ENCODE measurements at places on chromosomes 4 and X.

DNA sequence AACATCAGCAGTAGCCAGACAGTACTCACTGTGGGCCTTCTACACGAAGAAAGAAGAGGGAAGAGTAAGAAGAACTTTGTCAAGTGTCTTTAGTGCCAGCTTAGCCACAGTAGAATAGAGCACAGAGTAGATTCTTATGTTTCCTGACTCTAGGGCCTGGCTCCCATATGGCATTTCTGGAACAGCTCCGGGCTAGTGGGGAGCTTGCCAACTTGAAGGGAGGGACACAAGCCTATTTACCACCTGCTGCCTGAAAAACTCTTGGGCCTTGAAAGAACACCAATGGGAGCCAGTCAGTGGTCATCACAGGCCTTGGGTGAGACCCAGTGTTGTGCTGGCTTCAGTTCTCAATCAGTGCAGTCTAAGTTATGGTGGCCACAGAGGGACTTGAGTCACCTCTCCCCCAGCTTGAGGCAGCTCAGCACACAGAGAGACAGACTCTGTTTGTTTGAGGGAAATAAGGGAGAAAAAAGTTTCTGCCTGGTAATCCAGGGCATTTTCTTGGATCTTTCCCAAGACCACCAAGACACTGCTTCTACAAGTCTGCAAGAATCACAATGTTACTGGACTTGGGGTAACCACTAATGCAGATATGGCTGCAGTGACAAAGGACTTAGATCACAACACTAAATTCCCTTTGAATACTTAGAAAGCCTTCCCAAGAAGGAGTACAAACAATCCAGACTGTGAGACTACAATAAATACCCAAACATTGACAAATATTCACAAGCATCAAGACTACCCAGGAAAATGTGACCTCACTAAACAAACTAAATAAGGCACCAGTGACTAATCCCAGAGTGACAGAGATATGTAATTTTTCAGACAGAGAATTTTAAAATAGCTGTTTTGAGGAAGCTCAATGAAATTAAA lies 261.0 kb upstream of the NDST3 start:
- no peak for DNase-seq

DNA sequence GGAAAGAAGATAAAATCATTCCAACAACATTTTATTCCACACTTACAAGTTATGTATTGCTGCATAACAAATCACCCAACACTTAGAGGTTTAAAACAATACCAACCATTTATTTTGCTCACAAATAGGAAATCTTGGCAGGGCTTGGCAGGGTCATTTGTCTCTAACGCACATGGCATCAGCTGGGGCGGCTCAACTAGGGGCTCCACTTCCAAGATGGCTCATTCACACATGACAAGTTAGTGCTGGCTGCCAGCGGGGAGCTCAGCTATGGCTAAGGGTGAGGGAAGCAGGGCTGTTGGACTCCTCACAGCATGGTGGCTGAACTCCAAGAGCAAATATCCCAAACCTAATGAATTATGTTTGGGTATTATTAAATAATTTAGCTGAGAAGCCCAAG lies 377.0 kb downstream of the ZNF674 start:
- DNase-seq, result no peak

DNA sequence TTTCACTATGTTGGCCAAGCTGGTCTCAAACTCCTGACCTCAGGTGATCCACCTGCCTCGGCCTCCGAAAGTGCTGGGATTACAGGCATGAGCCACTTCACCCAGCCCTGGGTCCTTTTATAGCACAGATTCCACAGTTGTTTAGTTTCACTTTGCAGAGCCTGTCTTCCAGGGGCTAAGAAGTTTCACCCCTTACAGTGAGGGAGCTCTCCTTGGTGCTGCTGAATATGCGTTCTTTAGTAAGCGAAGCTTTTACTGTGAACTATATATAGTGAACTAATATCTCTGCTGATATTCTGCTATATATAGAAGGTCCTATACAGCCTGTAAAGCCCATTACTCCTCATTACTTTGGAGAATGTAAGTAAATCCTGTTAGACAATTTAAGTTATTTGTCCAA lies 4.2 kb downstream of the TCEAL6 start:
- no peak for DNase-seq

DNA sequence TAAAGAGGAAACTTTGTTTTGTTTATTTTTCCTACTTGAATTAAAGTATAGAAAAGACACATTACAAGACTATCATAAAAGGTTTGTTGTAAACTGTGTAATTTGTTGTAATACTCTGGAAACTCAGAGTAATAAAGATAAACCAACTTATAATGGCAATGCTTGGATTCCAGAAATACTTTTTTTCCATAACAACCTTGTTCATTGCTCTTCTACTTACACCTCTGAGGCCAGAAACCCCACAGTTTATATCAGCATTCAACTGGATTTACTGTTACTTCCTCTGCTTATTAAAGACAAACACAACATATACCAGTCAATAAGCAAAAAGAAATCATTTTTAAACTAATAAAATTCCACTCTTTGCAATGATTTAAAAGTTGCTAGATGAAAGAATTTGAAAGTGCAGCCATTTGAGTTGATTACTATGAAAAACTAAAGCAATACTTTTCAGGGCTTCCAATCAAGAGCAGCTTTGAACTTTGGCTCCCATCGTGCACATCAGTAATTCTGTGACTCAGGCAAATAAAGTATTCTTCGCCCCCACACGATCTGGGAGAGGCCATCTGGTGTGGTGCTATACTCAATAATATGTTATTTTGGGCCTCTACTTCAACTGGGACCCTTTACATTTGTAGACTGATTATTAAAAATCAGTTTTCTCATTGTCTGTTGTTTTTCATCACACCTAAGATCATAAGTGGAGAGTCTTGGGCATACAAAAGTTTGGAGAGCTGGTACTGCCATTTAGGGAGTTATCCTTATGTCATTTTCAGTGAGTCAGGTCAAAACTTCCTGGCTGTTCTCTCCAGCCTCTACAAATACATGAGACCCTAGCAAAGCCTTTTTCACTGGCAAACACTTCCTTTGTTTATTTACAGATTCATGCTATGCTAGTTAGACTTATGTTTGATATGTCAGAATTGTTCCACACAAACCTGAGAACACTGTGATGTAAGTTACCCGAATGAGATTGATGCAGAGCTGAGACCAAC lies 20.5 kb downstream of the DDIT4L start:
- no peak for DNase-seq

- DNase-seq, result no peak
Measured at GRCh38 chr4:84419201-84419600, 79.9 kb downstream of the NKX6-1 start.

- DNase-seq, result peak; percentile 41
Measured at GRCh38 chrX:55907968-55908607, 190.5 kb downstream of the RRAGB start.

- DNase-seq, result no peak
Measured at GRCh38 chr4:87304745-87305432, 17.8 kb downstream of the HSD17B13 start.

DNA sequence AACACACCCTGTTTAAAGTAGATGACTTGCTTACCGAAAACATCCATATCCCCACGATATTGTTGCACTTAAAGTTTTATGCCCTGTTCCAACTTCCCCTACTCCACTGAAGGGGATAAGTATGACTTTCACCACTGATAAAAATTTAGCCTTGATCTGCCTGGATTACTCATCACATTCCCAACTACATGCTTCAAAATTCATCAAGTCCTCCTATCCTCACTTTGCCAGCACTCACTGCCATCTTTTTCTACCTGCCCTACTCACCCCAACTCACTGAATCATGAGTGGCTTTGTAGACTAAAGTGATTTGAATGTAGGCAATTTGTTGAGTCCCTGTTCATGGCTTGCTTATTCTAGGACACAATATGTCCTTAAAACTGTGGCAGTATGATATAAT lies 12.2 kb upstream of the GPRIN3 start:
- DNase-seq, result no peak

DNA sequence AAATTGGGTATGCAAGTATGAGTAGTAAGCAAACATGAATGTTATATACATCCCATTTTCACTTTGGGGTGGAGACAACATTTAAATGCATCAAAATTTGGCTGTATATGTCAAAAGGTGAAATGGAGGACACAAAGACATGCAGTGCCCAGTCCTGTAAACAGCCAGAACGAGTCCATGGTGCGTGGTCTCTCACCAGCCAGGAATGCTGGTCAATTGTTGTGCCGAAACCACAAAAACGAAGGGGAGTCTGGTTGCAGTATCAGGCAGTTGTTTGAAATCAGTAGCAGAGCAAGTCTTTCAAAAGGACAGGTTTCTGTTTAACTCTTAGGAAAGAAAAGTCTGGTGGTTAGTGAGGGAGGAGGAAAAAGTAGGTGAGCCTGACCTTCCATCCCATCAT lies 22.3 kb upstream of the RNF150 start:
- no peak for DNase-seq

DNA sequence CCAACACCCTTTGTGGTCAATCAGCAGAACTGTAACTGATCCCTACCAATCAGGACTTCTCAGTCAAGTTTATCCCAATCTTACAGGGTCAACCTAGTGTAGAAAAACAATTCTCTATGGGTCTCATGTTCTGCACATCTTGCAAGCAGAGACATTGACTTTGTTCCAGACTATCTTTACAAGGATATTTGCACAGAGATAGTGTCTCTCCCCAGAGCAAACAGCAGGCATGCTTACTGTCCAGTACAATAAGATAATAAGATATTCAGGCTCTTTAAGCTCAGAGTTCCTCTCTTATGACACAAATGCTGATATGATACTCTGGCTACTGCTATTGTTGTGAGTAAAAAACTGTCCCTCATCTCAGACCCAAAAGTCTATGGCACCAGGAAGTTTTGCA lies 53.2 kb downstream of the ACSL4 start:
- DNase-seq, result no peak
